ENCODE measurements at places on chromosomes 11 and 22.

GRCh38 chr22:34437140-34437539 is 516.9 kb upstream of the LARGE1 start:
- DNase-seq = no peak

DNA sequence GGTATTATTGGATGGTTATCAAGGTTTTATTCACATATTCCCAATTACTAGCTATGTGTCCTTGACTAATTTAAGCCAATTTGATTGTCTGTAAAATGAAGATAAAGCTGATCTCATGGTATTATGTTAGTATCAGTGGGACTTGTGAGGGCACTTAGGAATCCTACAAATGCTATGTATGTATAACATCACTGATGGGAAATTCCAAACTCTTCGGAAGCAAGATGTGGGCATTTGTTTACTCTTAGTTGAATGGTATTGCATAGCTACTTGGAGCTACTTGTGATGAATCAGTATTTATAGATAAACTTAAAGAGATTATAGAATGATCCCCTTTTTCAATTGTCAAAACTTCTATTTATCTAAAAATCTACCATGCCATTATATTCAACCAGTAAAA is 239.9 kb downstream of the CNTN5 start:
- no peak for DNase-seq

- DNase-seq = no peak
Measured at GRCh38 chr22:45504373-45505341, 2.0 kb downstream of the FBLN1 start.

GRCh38 chr22:39205344-39206021 is 39.3 kb downstream of the PDGFB start:
- DNase-seq = no peak

GRCh38 chr22:28249402-28249801 is 330.3 kb upstream of the PITPNB start:
- no peak for DNase-seq

DNA sequence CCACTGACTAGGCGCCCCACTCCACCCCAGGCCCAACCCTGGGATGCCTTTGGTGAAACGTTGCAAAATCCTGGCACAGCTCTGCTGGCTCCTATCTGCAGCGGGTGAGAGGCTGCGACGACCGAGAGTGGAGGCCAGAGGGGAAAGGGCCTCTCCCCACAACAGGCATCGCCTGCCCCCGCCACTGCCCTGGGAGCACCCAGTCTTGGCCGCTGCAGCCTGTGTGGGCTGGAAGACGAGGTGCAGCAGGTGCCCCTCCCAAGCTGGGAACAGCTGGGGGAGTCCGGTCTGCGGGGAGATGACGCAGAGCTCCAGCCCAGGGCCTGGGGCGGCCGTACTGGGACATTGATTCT is 4.2 kb upstream of the PIM3 start:
- no peak for DNase-seq

- DNase-seq = no peak
Measured at GRCh38 chr11:108037636-108038035, 28.9 kb downstream of the CUL5 start.

DNA sequence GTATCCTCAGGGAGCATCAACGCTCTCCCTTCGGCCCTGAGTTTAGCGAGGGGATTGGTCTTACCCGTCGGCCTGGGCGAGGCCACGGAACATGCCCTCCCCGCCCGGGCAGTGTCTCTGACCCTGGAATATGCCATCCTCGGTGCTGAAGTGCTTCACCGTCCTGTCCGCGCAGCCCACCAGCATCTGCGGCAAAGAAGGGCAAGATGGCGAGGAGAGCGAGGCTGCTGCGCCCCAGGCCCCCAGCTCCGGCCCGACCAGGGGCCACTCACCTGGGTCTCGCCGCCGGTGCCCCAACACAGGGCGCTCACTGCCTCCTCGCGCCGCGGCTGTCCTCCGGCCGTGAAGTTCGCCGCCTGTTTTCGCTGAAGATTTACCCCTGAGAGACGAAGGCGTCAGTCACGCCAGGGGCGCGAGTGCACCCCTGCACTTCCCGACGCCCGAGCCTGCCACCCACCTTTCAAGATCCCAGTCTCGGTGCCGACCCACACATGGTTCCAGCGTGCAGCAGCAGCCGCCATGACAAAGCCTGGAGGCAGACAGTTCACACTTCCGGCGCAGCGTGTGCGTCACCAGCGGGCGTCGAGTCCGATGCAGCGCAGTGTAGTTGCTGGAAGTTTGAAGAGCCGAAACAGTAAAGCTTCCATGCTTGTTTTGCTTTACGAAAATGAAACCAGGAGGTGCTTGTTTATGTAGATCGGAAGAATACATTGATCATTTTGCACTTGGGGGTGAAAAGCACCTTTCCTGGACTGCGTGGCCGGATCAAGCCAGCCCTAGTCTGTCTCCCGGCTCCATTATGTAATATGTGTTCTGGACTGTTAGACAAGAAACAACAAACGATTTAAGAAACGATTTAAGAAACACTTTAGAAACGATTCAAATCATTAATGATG is at the start of gene WDR74:
WDR74 (minus strand) TSS at position 541 of the 896 bp plus-strand sequence; CDS start at position 521, 20 bp downstream.
- DNase-seq = peak; percentile 97

DNA sequence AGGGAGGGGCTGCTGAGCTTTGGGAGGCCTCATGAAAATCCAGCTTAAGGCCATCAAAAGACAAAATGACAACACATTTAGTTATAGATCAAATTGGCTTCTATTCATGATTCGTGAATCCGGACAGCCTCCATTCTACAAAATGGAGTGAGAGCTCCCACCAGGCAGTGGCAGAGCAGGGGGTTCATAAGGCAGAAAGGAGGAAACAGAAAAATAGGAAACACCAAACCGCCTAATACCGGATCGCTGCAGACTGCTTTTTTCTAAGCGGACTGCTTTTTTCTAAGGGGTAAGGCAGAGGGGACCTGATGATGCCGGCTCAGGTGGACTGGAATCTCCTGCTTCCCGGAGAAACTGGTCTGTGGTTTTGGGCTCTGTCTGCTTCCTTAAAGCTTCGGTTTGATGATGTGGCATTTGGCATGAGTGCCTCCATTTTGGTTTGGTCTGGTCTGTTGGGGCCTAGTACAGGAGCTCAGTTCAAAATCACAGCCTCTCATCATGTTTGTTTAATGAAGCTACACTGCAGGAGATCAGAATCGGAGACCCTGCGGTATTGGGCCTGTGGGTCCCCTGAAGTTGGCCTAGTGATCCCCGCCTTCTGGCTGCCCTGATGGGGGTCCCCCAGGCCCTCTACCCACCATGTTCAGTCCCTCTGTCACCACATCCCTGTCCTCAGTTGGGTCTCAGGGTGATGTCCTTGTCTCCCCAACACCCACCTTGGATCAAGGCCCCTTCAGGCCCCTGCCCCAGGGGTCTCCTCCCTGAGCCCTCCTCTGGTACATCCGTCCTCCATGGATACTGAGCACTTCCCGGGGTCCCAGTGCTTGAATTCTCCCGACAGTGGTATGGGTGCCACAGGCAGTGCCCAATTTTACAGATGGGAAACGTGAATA is 1.2 kb downstream of the ALDH3B1 start:
- DNase-seq = no peak

DNA sequence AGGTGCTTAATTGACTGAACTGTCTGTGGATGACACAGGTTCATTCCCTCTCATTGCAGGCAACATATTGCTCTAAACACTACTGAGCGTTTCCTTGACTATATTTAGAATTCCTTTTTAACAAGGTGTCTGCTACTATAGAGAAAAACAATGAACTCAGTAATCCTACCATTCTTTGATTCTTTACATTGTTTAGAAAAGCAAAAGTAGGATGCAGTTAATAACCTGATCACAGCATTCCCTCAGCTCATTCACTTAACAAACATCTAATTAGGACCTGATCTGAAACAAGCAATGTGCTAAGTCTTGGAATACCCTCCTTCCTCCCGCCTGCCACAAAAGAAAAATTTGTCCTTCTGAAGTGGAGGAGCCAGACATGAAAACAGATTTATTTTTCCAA is 313.1 kb downstream of the LRRC4C start:
- DNase-seq = no peak

DNA sequence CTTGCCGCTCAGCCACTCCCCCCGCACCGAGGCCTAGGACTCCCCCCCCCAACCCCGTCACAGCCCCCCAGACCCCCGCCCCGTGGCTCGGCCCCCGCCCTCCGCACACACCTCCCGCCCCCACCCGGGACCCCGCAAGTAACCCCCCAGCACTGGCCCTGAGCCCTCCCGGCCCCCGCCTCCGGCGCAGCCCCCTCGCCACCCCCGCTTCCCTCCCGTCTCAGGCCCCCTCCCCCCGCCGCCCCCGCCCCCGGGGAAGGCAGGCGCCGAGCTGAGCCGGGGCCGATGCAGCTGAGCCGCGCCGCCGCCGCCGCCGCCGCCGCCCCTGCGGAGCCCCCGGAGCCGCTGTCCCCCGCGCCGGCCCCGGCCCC is 1.5 kb downstream of the SHANK3 start:
- no peak for DNase-seq

DNA sequence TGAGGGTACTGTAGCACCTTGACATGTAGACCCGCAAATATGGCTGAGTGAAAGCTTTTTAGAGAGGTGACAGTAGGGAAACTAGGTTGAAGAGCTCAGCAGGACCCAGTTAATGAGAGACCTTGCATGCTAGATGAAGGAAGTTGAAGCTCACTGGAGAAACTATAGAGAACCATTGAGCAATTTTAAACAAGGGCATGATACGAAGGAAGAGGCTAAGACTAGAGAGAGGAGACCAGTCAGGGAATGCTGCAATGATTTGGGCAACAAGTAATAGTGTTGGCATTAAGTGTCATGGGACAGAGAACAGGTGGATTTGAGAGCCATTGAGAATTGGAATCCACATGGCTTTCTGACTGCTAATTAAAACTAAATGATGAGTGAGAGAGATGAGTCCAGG is 4.1 kb downstream of the OLFML1 start:
- DNase-seq = no peak

DNA sequence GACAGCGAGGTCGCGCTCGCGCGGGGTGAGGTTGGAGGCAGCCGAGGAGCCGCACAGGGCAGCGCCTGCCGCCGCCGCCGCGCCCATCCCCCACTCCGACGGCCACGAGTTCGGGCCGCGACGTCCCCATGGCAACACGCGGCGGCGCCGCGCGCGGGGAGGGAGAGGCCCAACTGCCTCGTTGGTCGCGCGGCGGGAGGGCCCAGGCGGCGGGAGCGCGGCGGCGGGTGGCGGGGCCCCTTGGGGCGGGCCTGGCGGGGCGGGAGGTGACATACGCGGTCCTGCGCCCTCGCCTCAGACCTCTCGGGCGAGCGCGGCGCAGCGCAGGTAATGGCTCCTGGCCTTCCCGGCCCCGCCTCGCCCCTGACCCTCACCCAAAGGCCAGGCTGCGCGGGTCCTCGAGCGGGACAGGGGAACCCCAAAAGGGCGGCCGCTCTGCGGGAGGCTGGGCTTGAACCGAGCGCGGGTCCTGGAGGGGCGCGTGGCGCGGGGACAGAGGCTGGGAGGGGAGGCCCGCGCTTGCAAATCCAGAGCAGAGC is at the start of gene DEUP1:
DEUP1 (plus strand) TSS at position 297 of the 539 bp plus-strand sequence. CDS start 1,518 bp downstream, outside the sequence.
- peak; percentile 16 for DNase-seq

DNA sequence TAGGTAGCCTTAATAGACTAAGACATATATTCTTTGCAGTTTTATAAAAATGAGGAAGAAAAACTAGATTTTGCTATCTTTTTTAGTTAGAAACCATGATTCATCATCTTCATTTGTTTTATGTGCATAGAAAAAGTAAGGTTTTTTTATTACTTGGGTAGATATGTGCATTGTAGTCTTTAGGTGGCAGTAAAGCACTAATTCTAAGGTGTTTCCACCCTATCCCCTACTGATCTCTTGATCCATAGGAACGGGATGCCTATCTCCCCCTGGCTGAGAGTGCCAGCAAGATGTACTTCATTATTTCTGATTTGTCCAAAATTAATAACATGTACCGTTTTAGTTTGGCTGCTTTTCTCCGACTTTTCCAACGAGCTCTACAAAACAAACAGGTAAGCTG is 148.1 kb downstream of the DYNC2H1 start:
- DNase-seq = no peak

- DNase-seq = no peak
Measured at GRCh38 chr11:6646576-6646917, 9.1 kb downstream of the DCHS1 start.

DNA sequence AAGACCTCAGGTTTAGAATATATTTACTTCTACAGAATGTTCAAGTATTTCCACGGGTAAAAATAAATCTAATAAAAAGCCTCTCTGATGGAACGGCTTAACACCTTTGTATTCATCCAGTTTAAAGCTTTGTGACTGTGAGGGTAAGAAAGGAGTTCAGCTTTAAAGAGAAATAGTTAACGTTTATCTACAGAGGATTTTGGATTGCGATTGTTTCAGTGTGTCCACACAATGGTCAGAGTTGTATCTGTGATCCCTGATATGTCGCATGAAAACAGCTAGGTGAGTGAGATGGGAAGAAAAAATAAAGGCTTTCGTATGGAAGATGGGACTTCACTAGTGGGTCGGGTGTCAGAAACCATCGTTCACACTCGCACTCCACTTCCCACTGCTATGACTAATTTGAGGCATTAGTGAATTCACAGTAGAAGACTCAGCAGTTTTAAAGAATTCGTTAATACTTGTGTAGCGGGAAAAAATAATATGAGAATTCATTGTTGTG is 1.6 kb downstream of the APLP2 start:
- DNase-seq = peak; percentile 41

GRCh38 chr11:84747871-84748270 is 879.3 kb downstream of the DLG2 start:
- no peak for DNase-seq

GRCh38 chr22:46350646-46351045 is 15.1 kb downstream of the TRMU start:
- no peak for DNase-seq

GRCh38 chr22:29004647-29005371 is 56.8 kb downstream of the C22orf31 start:
- peak; percentile 71 for DNase-seq

- no peak for DNase-seq
Measured at GRCh38 chr11:92423115-92424034, 198.8 kb downstream of the FAT3 start.

- no peak for DNase-seq
Measured at GRCh38 chr22:28052825-28053269, 133.8 kb upstream of the PITPNB start.

- no peak for DNase-seq
Measured at GRCh38 chr11:121563003-121563402, 110.2 kb upstream of the SORL1-AS1 start.

GRCh38 chr11:60785806-60786361 is 751 bp downstream of the MS4A10 start:
- no peak for DNase-seq

DNA sequence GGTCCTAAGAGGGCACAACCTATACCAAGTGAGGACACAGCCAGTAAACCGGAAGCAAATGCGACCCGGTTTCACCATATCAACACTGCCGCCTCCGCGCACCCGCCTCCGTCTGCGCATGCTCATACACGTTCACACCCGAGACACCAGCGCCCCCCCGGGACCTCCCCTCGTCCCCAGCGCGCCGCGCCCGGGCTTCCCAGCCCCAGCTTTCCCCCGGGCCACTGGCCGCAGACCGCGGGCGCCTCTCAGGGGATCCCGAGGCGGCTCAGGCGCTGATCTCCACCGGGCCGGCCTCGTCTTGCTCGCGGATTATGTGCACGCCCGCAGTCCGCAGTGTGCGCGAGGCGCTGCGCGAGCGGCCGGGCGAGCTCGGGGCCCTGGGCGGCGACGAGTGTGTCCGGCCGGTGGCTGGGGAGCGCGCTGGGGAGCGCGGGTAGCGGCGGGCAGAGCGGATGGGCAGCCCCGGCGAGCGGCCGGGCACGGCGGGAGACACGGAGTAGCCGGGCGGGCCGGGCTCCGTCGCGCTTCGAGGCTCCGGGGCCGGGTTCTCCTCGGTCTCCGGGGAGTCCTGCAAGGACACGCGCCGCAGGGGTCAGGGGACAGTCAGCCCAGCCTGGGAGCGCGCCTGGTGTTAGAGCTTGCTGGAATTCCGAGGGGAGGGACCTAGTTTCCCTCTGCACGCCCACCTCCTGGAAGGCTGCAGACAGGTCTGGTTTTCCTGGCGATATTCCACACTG is 2.0 kb downstream of the HEPN1 start:
- DNase-seq = no peak

GRCh38 chr11:107587306-107587979 is 3.5 kb upstream of the ELMOD1 start:
- no peak for DNase-seq

Measured in midbrain (tissue), 1 donor.